Right renal pelvis (tissue), 4 donors: ENCODE measurements at places on chromosomes 5 and 9.

GRCh38 chr5:163912046-163912445, 406.6 kb downstream of the MAT2B start:
- no peak for DNase-seq

DNA sequence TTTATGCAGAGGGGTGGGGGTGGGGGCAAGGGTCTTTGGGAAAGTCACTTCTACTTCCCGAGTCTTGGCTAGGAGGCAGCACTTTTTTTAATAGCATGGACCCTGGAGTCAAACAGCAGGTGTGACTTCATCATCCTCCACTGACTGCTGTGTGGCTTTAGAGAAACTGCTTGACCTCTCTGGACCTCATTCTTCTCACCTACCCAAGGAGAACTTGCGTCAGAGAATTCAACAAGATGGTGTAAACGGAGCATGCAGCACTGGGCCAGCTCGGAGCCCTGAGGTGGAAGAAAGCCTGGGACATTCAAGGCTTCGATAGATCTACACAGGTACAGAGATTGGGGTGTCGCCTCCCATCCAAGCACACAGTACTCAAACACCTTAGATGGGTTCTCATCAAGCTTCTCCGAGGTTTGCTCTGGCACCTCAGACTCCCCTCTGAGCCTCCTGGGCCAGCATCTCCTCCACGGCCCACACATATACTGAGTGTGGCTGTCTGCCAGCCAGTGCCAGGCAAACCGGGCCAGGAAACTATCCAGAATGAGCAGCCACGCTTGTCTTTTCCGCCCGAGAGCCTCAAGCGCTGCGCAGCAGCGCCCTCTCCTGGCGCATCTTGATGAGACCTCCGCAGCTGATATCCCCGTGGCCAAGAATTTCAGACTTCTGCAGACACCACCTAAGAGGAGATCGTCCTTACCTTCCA, 4.6 kb upstream of the SLC25A48 start:
- peak; percentile 27 for DNase-seq

- DNase-seq: no peak
Measured at GRCh38 chr5:139457653-139458306, 4.8 kb downstream of the ECSCR start.

- DNase-seq: no peak
Measured at GRCh38 chr5:73420666-73421065, 27.9 kb downstream of the FOXD1 start.

DNA sequence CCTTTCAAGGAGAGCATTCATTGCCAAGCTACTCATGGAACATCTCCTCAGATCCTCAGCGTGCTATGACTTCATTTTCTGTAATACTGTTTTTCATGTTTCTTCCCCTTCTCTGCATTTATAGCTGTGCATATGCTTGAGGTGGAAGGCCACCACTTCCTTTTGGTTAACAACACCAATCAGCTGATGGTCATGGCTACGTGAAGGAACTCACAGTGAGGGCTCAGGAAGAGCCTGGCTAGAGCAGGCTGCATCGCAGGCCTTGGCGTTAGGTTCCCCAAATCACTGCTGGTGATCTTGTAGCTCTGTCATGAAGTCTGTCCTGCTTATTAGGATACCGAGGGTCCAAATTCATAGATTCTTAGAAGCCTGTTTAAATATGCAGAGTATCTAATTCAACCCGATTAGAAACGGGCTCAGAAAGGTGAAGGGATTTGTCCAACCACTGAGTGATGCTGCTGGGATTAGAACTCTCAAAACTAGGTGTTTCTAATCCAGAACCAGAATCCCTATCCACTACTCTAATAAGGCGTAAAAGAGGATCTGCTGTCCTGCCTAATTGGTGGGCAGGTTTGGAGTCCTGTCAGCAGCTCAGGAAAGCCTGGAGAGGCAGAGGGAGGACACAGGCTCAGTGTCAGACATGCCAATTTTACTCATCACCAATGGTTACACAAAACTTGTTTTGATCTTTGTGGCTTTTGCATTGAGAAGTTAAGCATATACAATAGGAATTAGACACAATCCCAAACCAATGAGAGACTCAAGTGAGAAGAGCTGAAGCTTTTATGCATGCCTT, 7.5 kb downstream of the SYK start:
- no peak for DNase-seq

DNA sequence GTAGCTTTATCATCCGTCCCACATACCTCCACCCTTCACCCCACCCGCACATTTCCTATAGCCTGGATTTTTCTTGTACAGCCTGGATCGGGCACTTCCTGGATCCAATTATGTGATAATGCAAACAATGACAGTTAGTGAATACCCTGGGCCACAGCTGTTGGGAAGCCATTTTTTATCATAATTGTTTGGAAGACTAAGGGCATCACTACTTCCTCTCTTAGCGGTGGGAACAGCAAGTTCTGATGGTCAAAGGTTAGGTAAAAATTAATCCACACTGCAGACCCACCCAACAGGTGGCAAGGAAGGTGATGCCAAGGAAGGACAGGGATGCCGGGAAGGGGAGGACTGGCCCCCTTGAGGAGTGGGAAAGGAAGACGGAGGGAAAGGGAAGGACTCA, 183.7 kb downstream of the SAXO1 start:
- no peak for DNase-seq

GRCh38 chr5:124755565-124755964, 9.1 kb upstream of the ZNF608 start:
- no peak for DNase-seq

DNA sequence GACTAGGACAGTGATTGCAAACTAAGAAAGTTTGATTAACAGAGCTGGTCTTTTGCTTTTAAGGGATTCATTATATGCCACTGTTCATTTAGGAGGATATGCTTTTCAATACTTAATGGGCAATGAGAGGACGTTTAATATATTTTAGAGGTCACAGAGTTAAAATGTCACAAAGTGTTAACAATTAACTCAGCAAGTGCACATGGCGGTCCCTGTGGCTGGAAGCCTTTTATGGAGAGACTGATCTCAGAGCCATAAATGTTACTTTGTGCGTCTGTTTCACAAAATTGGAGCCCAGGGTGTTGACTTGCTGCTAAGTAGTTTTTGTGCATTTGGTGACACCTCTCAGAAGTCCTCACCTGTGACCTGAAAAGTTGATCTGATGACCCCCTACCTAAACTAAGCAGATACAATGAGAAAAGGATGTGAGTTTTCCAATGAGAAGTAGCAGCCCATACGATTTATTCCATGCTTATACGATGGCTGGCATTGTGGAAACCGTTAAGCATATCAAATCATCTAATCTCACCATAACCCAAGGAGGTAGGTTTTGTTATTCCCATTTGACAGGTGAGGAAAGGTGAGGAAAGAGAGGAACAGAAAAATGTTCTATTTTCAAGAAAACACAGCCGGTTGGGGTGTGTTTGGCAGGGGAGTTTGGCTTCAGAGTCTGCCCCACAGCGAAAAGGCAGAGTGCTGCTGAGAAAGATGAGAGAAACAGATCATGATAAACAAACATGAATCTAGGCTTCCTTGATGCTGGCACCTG, 64.4 kb downstream of the CMYA5 start:
- no peak for DNase-seq

GRCh38 chr5:42592401-42593140, 164.0 kb upstream of the CCDC152 start:
- no peak for DNase-seq

GRCh38 chr5:125976421-125977000, 446.7 kb upstream of the GRAMD2B start:
- no peak for DNase-seq

DNA sequence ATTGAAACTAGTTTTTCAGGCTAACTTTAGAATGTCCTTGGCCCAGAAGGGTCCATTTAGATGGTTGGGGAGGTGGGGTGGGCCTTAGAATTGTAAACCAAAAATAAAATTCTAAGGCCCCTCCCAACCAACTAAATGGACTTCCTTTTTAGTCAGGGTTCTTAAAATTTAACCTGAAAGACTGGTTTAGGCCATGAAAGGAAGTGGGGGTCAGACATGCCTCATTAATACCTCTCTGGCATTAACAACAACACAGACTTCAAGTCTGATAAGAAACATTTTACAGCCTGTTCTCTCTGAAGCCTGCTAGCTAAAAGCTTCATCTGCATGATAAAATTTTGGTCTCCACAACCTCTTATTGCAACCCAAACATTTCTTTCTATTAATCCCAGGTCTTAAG, 65.5 kb upstream of the TNC start:
- DNase-seq: no peak

DNA sequence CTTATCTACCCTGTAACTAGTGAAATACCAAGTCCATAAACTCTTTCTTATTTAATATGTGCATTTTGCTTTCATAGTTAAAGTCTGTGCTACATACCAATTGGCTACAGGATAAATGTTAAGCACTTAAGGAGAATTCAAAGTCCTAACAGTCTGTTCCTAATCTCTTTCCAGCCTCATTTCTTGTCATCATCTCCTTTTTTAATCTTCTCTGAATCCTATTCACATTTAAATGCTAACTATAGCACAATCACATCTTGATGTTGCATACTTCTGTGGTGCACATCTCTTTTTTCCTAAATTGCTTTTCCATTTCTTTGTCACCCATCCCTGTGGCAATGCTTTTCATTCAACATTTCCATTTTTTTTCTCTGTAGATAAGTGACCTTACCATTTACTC, 996.1 kb upstream of the TYRP1 start:
- DNase-seq: no peak

DNA sequence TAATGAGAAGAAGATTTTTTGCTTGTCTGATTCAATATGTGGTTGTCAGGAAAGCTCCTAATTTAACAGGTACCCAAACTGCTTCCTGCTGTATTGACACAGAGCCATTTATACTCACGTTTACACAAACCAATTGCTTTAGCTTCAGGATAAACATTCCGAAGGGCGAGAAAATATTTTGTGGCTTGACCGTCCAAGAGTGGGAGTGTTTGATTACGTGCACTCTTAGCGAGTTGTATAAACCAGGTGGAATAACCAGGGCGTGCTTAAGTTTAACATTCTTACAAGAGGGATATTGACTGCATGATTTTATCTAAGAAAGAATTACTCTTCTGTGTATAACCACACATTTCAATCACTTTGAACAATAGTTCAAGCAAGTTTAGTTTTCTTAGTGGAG, 278.7 kb upstream of the TYRP1 start:
- DNase-seq: no peak
